ENCODE measurements at places on chromosomes 16 and 17.

- DNase-seq, result no peak
These were observed 74.1 kb downstream of the SOCS1 start for GRCh38 chr16:11181899-11182279.

GRCh38 chr17:83203472-83204221 is 124.2 kb downstream of the METRNL start:
- DNase-seq, result no peak

GRCh38 chr16:29760567-29761279 is 14.9 kb upstream of the C16orf54 start:
- no peak for DNase-seq

GRCh38 chr17:7112510-7113108 is 2.0 kb downstream of the ASGR2 start:
- no peak for DNase-seq

DNA sequence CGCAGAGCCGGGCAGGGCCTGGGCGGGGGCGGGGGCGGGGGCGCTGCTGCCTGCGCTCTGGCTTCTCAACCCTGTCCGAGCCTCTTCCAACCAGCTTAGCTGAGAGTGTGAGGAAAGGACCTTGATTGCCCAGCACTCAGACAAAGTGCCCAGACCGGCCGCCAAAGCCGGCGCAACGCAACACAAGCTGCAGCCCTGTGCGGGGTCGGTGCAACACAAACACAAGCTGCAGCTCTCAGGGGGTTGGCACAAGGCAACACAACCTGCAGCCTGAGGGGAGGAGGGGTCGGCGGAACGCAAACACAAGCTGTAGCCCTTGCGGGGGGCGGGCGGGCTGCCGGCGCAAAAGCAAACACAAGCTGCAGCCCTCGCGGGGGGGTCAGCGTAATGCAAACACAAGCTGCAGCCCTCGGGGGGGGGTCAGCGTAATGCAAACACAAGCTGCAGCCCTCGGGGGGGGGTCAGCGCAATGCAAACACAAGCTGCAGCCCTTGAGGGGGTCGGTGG is 60.0 kb downstream of the KLHDC4 start:
- DNase-seq, result no peak

DNA sequence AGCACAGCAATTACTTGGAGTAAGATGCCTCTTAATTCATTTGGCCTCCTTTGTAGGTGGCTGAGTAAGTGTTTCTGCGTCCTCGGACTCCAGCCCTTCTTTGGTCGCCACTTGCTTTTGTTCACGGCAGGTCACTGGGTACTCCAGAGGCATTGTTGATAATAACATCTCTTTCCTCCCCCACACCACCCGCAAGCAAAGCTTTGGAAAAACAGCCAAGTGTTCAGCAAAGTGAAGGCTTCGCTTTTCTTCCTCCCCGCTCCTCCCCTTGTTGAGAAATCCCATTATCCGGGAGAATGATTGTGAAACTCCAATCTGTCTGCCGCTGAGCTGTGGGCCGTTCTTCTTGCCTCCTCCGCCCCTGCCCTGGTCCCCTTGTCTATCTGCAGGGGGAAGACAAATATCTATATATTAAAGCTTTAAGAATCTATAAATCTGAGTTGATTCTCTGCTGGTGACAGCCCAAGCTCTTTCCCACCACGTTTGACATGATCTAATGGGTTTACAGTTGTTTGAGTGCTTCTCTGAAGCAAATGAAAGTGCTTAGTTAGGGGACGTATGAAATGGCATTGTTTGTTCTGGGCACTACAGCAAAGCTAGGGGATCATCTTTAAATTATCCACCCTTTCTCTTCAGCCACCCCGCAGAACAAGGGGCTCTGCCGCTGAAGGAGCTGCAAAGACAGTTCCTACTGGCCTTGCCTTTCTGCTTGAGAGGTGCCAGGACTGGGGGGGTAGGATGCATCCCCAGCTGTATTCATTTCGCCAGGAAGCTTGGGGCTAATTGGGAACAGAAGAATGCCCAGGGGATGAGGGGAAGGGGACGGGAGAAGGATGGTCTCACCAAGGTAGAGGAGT is 167.1 kb downstream of the CCDC182 start:
- DNase-seq, result no peak

- no peak for DNase-seq
These were observed 213.5 kb downstream of the RAB11FIP4 start for GRCh38 chr17:31604936-31605335.

DNA sequence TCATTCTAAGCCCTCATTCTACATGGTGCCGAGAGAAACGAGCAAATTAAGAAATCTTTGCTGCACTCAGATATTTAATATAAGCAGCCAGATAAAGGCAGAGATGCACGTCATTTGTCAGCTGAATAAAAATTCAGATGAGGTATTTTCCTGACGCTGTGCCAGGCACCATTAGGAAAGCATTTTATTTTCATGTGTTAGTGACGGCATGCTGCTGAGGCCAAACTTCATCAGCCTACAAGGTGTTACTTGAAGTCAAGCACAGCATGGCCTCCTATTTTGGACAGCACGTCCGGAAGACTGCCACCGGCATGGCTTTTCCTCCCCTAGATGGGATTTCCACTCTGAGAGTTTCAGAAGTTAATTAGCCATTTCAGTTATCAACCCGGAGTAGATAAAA is 70.3 kb downstream of the IRX3 start:
- DNase-seq, result no peak

DNA sequence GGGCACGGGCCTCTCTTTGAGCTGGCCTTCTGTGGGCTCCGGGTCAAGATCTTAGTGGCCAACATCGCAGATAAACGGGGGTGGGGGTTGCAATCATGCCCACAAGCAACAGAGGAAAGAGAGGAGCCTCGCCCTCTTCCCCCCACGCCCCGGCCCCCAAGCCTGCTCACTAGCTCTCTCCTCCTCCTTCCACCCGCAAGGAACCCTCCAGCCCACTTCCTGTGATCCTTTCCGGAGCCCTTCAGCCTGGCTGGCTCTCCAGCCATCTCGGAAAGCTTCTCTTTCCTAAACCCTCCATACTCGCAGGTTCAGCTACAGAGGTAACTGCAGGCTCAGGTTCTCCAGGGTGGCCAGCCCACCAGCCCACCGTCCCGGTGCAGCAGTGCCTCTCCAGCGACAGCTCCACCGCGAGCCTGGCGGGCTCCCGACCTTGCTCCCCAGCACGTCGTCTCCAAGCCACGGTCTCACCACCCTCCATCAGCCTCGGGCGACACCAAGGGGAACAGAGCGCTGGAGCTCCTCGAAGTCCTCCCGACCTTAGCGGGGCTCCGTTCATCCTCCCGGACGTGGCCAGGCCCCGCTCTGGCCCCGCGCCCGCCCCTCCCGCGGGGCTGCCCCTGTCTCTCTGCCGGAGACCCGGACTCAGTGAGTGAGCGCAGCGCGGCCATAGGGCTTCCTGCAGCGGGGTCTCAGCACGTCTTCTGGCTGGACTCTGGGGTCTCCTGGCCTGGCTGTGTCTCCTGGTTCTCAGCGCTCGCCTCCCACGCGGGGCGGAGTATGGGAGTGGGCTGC is 12.9 kb upstream of the ODF4 start:
- no peak for DNase-seq

GRCh38 chr16:30397776-30398660 is 2.8 kb downstream of the ZNF48 start:
- no peak for DNase-seq

GRCh38 chr17:33056399-33057146 is 64.9 kb downstream of the SPACA3 start:
- no peak for DNase-seq

DNA sequence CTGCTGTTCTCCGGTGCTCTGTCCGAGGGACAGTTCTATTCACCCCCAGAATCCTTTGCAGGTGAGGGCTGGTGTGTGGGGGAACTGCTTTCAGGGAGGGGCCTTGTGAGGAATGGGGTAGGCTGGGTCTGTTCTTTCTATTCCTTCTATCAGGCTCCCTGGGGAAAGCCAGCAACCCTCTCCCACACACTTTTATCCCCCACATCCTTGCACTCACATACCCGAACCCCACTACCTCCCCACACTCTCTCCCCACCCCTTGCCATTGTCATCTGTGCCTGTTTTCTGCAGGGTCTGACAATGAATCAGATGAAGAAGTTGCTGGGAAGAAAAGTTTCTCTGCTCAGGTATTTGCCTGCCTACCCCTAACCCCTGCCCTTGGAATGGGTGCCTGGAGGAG is 6.4 kb upstream of the TCAP start:
- no peak for DNase-seq

DNA sequence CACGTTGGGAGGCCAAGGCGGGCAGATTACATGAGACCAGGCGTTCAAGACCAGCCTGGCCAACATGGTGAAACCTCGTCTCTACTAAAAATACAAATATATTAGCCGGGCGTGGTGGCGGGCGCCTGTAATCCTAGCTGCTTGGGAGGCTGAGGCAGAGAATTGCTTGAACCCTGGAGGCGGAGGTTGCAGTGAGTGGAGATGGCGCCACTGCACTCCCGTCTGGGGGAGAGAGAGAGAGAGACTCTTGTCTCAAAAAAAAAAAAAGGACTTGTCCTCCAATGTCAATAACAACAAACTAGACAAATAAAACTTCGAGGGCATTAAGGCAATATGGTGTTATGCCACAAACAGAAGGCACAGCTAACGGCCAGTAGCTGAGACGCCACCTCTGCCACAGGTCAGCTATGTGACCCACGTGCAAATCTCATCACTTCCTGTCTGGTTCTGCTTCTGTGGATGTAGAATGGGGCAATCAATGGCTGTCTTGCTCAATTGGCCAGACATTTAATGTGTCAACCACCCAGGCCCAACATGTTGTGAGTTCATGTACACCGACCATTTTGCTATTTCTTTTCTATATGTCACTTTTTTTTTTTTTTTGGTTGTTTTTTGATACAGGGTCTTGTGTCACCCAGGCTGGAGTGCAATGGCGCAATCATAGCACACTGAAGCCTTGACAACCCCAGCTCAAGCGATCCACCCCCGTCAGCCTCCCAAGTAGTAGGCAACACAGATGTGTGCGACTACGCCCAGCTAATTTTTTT is 834 bp upstream of the TXNDC11 start:
- DNase-seq, result no peak

DNA sequence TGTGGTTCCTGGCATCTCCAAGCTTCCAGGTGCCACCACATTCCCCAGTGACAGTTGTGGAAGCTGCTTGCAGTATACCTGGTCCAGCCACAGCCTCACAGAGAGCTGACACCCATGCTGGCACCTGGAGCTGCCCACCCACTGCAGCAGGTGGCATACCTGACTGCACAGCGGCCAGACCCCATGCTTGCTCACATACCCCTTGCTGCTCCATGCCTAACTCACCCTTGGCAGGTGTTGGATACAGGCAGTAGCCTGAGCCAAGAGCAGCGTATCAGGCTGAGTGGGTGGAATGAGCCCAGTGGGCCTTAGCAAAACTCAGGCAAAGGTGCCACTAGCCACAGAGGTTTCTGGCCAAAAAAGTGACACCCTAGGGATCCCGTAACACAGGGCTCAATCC is 232.3 kb downstream of the CEP112 start:
- no peak for DNase-seq

DNA sequence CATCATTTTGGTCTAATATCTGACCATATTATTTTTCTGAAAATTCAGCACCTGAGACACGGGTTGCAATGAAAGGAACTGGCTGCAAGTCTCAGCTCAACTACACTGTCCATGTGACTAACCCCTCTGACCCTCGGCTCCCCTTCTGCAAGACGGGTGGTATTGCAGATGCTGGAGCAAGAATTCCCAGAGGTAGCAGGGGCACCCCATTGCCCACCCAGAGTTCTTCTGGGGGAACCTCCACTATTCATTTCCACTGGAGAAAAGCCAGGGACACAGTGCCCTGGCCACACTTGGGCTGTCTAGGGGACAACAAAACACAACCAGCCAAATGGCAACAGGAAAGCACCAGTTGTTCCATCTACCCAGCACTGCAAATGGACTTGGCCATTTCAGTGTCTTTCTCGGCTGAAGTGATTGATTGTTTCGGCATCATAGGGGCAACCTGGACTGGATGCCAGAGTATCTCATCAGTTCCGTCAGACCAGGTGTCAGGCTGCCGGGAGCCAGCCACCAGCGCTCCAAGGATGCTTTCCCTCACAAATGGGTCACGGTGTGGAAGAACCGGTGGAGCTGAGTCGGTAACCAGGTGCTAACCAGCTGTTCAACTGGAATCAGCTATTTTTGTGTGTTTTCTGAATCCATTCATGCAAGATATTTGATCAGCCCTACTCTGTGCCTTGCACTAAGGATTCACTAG is 58.1 kb downstream of the C16orf78 start:
- DNase-seq, result no peak

GRCh38 chr16:11752856-11753255 is 10.2 kb upstream of the TXNDC11 start:
- no peak for DNase-seq

GRCh38 chr17:64037802-64038201 is 17.4 kb upstream of the ICAM2 start:
- DNase-seq, result no peak

Measured in GM18507 (cell line).